Left cardiac atrium (tissue), 4 donors: ENCODE measurements at places on chromosomes 1 and 21.
A peak's percentile ranks its signal among the peaks of the same experiment; 100 is the strongest.

DNA sequence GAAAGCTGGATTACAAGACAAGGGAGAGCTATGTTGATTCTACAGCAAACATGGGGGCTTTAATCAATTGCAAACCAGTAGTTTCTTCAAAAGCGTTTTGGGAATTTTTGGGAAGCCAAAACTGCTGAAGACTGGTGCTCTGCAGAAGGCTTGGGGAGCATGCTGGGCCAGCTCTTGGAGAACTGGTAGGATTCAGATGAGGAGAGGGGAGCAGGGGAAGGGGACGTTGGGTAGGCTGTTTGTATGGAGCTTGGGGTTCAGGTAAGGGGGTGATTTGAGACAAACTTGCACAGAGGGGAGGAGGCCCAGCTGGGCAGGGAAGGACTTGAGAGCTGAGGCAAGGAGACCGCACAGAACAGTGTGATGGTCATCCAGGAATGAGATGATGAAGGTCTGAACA, 2.6 kb upstream of the MYOG start:
- no peak for DNase-seq

GRCh38 chr1:17527036-17527914, 12.2 kb upstream of the ARHGEF10L start:
- no peak for DNase-seq

- DNase-seq: no peak
Measured at GRCh38 chr1:3570066-3570986, 41.0 kb downstream of the MEGF6 start.

GRCh38 chr1:206579747-206580437, 32.4 kb downstream of the EIF2D start:
- DNase-seq: peak; percentile 80

DNA sequence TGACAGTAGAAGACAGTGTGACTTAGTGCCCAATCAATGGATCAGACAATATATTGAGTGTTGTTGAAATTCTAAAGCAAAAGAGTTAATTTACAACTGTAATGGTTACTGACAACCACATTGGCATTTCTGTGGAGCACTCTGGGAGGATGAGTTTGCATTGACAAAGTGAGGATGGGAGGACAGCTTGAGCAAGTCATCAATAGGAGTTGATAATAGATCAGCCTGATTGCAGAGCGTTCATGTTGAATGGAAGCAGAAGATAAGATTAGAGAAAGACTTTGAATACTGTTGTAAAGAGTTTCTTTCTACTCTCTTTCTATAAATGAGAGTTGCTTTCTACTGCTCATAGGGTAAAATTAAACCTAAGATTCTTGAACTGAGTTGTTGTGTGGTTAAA, 3.9 kb downstream of the EEIG2 start:
- no peak for DNase-seq

- no peak for DNase-seq
Measured at GRCh38 chr1:223631956-223632355, 33.5 kb downstream of the CAPN8 start.

GRCh38 chr1:207565546-207566468, 69.8 kb downstream of the CR1 start:
- DNase-seq: no peak

GRCh38 chr1:84089867-84090266, 54.2 kb upstream of the PRKACB start:
- DNase-seq: no peak

DNA sequence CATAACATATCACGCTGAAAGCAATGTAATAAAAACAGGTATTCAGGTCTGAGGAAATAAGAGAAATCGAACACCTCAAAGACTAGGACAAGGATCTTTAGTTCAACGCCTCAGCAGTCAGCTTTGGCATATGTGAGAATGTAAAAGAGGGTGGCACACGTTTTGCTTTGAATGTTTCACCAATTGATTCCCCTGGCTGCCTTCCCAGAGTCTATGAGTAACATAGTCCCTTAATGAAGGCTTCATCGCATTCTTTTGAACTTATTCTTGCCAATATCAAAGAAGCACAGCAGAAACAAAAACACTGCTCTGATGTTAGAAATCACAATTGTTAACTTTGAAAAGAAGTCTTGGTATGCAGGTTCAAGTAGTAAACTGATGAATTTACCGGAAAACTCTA, 764.8 kb downstream of the ADGRL2 start:
- DNase-seq: peak; percentile 20

GRCh38 chr21:18289876-18290275, 45.2 kb downstream of the CHODL start:
- no peak for DNase-seq

GRCh38 chr1:37362594-37363385, 111.6 kb upstream of the ZC3H12A start:
- DNase-seq: no peak

DNA sequence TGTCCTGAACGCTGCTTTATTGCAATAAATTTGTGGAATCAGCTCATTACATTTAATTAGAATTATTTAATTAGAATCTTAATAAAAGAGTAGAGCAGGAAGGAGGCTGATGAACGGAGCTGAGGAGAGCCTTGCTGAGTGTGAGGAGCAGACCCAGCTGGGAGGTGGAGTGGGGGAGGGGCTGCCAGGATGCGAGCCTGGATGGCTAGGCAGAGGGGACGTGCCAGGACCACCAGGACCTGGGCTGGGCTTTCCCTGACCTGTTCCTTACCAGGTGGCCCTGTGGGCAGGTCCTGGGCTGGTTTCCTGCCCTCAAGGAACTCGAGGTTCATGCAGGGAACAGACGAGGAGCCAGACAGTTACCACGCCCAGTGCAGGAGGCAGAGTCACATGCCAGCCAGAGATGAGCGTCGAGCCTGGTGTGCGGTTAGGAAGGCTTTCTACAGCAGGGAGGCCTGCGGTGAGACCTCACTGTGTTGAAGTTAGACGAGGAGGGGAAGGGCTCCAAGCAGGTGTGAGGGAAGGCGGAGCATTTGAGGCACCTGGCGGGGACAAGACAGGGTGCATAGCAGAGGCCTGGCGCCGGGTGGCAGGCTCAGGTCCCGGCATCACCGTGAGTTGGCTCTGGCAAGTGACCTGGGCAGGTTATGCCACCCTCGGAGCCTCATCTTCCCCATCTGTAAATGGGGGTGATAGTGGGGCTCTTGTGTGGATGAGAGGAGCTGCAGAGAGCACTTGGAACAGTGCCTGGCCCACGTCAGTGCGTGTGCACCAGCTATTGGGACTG, 33.9 kb downstream of the LDLRAP1 start:
- no peak for DNase-seq

DNA sequence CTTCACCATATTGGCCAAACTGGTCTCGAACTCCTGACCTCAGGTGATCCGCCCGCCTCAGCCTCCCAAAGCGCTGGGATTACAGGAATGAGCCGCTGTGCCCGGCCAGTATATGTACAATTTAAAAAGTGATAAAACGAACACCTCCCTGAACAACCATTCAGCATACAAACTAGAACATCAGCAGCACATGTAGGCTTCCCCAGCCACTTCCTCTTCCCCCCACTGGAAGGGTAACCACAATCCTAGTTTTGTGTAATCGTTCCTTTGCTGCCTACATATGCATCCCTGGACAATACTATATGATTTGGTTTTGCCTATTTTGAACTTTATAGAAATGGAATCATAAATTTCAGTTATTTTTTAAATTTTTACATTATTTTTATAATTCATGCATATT, 60.4 kb downstream of the DESI2 start:
- DNase-seq: no peak

DNA sequence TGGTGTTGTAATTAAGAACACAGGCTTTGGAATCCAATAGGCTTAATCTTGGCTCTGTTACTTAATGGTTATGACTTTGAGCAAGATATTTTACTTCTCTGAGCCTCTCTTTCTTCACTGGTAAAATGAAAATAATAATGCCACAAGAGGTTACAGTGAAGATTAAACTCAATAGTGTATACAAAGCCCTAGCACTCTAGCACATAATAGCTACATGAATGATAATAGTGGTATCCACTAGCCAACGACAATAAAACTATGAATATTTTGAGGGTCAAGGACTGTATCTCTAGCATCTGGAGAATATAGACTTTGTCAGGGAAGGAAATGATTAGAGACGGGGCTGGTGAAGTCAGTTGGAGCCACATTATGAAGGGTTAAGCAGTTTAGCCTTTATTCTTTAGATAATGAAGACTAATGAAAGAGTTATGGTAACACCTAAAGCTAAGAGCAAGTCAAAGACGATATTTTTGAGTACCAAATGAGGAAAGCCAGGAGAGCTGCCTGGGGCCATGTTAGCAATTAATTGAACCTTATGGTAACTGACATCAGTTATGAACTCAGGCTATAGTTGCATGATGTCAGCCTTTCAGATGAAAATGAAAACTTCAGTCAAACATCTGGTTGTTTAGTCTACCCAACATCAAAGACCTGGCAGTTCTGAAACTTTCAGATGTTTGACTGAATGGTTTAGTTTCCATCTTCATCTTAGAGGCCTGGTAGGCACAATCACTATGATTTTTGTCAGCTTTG, 32.8 kb upstream of the RNF11 start:
- DNase-seq: no peak

GRCh38 chr1:227357171-227357926, 39.1 kb upstream of the CDC42BPA start:
- peak; percentile 82 for DNase-seq

GRCh38 chr1:171640225-171640624, 12.3 kb downstream of the MYOC start:
- no peak for DNase-seq

GRCh38 chr1:155909894-155910293, 1.3 kb downstream of the RIT1 start:
- no peak for DNase-seq

GRCh38 chr1:87985071-87985470, 656.4 kb downstream of the LMO4 start:
- DNase-seq: no peak

DNA sequence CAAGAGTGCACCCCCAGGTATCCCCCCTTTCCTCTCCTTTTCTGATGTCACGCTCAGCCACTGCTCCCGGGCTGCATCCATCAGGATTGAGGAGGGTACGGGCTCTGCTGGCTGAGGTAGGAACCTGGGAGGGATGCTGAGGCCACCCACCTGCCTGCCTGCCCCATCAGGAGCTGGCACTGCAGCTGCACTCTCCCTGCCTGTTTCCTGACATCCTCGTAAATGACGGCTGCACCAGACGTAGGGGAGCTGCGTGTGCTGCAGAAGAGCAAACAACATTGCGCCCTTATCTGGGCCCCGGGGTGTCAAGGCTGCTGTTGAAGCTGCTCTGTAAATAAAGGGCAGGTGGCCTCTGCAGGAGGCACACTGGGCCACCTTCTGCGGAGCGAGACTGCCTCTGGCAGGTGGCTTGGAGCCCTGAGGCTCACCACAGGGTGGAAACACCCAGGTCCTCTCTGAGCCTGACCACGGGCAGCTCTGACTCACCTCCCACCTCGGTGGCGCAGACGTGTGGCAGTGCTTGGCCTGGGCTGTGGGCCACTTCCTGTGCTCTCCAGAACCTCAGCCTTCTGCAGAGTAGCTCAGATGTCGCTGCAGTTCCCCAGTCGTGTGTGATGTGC, 30.9 kb downstream of the SNAP47 start:
- DNase-seq: no peak

- DNase-seq: no peak
Measured at GRCh38 chr1:199756066-199756465, 271.4 kb upstream of the NR5A2 start.

DNA sequence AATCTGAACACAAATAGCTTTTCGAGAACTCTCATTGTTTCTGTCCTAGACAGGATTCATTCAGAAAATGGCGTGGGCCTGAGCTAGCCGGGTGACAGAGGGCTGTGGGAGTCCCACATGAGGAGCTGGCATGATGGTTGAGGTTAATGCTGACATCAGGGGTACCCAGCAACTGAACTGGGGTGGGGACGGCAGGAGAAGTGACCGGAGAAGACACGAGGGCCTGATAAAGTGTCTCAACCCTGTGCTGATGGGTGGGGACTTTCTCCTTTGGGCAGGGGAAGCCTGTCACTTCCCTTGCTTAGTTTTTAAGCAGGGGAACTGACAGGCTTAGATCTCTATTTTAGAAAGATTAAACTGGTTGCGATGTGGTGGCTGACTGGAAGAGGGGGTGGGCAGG, 14.6 kb downstream of the CHIT1 start:
- no peak for DNase-seq

- no peak for DNase-seq
Measured at GRCh38 chr21:26635681-26636080, 62.6 kb upstream of the CYYR1 start.

- no peak for DNase-seq
Measured at GRCh38 chr1:205396967-205397616, 24.8 kb downstream of the LEMD1 start.

DNA sequence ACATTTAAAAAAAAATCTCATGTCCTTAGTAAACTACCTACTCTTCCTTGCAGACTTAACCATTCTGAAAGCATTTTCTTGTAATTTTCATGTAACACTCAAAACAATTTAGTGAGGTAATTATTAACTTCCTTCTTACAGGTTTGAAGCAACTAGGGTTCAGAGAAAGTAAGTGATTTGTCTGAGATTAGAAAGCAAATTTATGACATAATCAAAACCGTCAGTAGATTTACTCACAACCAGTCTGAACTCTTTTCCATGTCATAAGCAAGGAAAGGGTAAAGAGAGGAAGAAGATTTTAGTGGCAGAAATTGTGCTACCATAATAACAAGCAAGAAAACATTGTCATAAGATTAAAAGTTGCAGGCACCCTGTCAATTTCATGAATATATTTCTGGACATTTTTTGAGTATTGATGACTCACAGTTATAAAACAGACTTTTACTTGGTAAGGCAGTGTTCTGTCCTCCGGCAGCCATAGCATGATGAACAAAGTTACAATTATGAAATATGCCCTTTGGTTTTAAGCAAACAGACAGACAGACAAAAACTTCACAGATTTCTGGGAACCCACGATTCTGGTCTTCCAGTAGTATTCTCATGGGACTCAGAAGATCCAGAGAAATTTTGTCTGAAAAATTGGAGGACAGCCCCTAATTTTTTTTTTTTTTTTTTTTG, 707.2 kb downstream of the RWDD3 start:
- DNase-seq: no peak

GRCh38 chr1:234515411-234515810, 36.4 kb upstream of the TARBP1 start:
- no peak for DNase-seq

DNA sequence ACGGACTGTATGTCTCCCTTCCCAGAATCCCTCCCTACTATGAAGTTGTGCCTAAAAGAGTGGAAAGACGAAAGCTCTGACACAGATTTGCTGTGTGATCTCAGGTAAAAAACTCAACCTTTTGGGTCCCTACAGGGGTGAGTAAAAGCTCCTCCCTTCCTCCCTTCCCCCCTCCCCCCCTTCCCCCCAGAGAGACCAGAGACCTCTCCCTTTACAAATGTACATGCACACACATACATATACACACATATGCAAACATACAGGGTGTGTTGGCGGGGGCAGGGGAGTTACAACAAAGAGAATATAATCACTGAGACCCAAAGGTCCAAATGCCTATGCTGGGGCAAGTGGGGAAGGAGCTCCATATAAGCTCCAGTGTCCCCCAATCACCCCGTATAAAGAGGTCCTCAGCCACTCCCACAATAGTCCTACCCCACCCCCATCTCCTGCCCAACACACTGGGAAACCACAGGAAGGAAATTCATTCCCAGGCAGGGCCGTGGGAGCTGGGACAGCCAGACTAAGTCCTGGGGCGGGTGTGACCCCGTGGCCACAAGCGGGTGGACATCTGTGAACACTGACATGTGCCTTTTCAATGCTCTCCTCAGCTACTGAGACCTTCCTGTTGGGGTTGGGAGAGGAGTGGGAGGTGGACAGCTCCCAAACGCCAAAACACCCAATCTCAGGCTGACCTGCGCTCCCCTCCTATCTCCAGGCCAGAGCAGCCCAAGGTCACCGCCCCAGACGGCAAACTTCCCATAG, 2.0 kb downstream of the MEF2D start:
- peak; percentile 77 for DNase-seq
